HT1080 (cell line): ENCODE measurements at places on chromosomes 7 and 10. TPM values are rescaled to one million over a fixed set of nuclear protein-coding genes. Genes with fewer than 3 reads are reported as not detected.

GRCh38 chr7:38327637-38328036 lies 54.2 kb upstream of the TARP start:
- no peak for DNase-seq

GRCh38 chr10:7649673-7650300 lies 17.0 kb downstream of the ITIH5 start:
- DNase-seq, result peak; percentile 48

DNA sequence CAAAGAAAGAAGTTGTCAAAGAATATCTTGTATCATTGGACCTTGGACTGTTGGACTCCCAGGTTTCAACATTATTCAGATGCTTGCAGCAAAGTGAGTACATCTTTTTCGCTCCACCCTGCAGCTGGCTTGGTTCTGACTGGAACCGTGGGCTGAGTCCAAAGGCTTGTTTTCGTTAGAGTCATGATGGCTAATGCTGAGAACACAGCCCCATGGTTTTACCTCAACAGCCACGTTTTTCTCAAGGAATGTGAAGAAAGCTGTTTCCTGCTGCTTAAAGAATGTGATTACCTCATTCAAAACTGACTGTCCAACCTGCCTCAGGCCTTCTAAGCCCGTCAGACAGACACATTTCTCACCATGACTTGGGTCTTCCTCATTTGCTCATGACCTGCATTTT lies 69.5 kb downstream of the STEAP1B start:
- DNase-seq, result peak; percentile 65

DNA sequence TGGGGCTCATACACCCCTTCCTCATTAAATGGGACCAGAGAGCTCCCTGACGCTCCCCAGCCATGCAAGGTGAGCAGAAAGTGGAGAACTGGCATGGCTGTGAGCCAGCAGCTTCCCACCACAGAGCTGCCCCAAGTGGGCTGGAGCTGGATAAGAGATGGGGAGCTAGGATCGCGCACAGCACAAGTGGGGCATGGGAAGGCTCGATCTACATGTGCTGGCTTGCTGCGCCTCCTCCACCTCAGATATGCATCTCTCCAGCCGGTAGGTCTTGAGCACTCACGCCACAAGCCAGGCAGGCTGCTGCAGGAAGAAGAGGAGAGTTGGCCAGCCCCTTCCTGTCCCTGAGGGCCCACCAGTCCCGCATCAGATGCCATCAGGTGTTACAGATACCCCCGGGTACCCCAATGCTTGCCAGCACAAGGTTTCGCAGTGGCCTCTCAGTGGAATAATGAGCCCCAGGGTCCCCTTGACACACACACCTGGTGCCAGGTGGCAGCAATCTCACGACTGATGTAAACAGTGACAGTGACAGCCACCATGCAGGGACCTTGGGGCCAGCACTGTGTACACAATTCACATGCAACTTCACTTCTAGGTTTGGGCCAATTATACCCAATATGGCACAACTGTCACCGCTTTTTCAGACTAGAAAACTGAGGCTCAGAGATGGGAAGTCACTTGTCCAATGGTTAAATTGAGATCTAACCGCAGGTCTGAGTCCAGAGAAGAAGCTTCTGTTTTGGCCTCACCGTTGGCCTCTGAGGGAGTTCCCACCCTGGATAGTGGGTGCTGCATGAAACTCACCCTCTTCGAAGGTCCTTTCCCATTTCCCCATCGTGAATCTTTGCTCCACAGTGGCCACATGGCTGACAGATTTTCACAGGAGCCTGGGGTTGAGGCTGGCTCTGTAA lies 79.3 kb downstream of the OAT start:
- DNase-seq, result no peak

GRCh38 chr7:25578991-25579777 lies 350.9 kb upstream of the NPVF start:
- DNase-seq, result no peak

Gene SPDYE2B
- total RNA-seq, result not detected in 2 replicates

Gene SLC29A3
- 1.4 and 1.6 TPM in 2 replicates for total RNA-seq
